ENCODE measurements at places on chromosomes 3 and 15. TPM values are rescaled to one million over a fixed set of nuclear protein-coding genes. Genes with fewer than 3 reads are reported as not detected.

DNA sequence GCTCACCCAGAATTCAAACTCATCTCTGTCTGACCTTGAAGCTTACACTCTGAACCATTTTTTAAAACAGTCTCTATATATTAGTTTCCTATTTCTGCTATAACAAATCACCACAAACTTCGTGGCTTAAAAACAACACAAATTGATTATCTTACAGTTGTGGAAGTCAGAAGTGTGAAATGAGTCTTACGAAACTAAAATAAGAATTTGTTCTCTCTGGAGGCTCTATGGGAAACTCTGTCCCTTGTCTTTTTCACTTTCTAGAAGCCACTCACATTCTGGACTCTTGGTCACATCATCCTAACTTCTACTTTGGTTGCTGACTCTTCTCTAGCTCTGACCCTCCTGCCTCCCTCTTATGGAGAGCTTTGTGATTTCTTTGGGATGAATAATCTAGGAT lies 429.3 kb upstream of the THBS1 start:
- no peak for DNase-seq

PRSS50 gene
- 0.13 TPM for polyA plus RNA-seq

DNA sequence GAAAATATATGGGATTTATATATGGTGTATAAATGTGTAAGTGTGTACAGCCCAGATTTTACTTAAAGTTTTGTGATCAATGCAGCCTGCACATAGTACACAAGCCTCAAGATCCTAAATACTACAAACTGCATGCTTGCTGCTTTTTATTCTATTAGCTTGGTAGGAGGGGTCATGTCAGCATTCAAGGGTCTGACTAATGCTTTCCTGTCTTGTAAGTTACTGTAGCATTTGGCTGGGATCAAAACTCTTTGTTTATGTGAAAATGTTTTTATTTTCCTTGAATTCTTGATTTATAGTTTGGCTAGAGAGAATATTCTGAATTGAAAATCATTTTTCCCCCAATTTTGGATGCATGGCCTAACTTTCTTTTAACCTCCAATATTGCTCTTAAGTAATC lies 370.9 kb downstream of the NSUN3 start:
- no peak for DNase-seq

GRCh38 chr3:121735047-121735696 lies 14.4 kb downstream of the GOLGB1 start:
- no peak for DNase-seq

DNA sequence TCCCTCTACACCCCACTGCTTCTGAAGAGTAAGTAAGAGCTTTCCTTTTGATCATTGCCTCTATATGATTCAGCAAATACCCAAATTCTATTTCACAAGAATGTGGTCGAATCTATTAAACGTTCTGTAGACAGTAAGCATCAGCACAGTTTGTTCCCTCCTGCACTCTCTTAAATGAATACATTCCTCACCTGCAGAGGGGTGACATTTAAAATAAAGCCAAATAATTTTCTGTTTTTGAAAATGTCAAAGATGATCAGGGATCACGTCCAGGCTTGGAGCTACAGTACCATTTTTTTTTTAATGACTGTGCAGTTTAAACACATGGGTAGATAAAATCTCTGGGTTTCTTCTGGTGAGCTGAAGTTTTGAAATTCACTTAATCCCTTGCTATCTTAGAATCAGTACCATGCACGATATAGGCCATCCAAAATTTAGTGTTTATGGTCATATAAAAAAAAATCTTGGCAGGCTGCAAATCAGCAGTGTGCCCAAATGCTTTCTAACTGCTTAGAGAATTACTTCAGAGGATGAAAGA lies 12.8 kb downstream of the PYDC2 start:
- DNase-seq, result no peak

Measured in CD8-positive, alpha-beta memory T cell (primary cell).